CD4-positive, alpha-beta memory T cell (primary cell): ENCODE measurements at places on chromosomes 12 and 14. TPM values are rescaled to one million over a fixed set of nuclear protein-coding genes. Genes with fewer than 3 reads are reported as not detected.

Gene RNASE7
- total RNA-seq = not detected

Gene HOXC6
- total RNA-seq = not detected

Gene OR4Q3
- not detected for total RNA-seq

Gene ESR2
- total RNA-seq = not detected

Gene USP15
- total RNA-seq = 150 TPM

Gene KRT79
- total RNA-seq = not detected

Gene BBOF1
- total RNA-seq = 2.6 TPM

Gene TMX1
- 32.9 TPM for total RNA-seq

Gene GDF3
- total RNA-seq = not detected

Gene MYBPC1
- total RNA-seq = not detected

Gene PLEKHG7
- total RNA-seq = not detected

Gene LRFN5
- not detected for total RNA-seq

Gene EML5
- total RNA-seq = 5.6 TPM

Gene HCAR3
- total RNA-seq = not detected

Gene TEDC1
- total RNA-seq = 25.4 TPM

Gene SLC6A13
- total RNA-seq = 0.32 TPM

Gene PLA2G1B
- total RNA-seq = not detected

Gene HOXC13
- total RNA-seq = not detected

Gene WSCD2
- total RNA-seq = not detected

Gene TTC9
- 25.9 TPM for total RNA-seq

Gene OR6C65
- not detected for total RNA-seq

Gene UTP20
- total RNA-seq = 14.6 TPM

Gene ADGRD1
- total RNA-seq = not detected

Gene GYS2
- 0.11 TPM for total RNA-seq

Gene ITGB7
- total RNA-seq = 382 TPM

Gene VWF
- 0.17 TPM for total RNA-seq

Gene ADAM21
- total RNA-seq = not detected

Gene ATL1
- 0.64 TPM for total RNA-seq

Gene CDK17
- 66.9 TPM for total RNA-seq

Gene MYRFL
- not detected for total RNA-seq

Gene ANO4
- not detected for total RNA-seq

Gene CLEC14A
- not detected for total RNA-seq

Gene SNAPC1
- total RNA-seq = 4.0 TPM

Gene RNU7-1
- total RNA-seq = not detected

Gene RNF212B
- not detected for total RNA-seq

Gene MANSC4
- total RNA-seq = not detected

Gene BHLHE41
- 0.55 TPM for total RNA-seq

Gene RIC8B
- 20.8 TPM for total RNA-seq

Gene FLVCR2
- total RNA-seq = 4.1 TPM

Gene NDRG2
- 32.4 TPM for total RNA-seq

Gene INHBE
- not detected for total RNA-seq

Gene FGF6
- total RNA-seq = not detected
